MG63 (cell line): ENCODE measurements at places on chromosomes 7 and 10. TPM values are rescaled to one million over a fixed set of nuclear protein-coding genes. Genes with fewer than 3 reads are reported as not detected.
A peak's percentile ranks its signal among the peaks of the same experiment; 100 is the strongest.

Gene FXYD4
- total RNA-seq, result not detected in 2 replicates

GRCh38 chr10:47330366-47330765 lies 8.1 kb downstream of the GDF2 start:
- no peak for DNase-seq

GRCh38 chr7:55420530-55420929 lies 55.4 kb downstream of the LANCL2 start:
- no peak for DNase-seq

- DNase-seq, result no peak
These were observed 5.7 kb upstream of the LMOD2 start for GRCh38 chr7:123649964-123650363.

DNA sequence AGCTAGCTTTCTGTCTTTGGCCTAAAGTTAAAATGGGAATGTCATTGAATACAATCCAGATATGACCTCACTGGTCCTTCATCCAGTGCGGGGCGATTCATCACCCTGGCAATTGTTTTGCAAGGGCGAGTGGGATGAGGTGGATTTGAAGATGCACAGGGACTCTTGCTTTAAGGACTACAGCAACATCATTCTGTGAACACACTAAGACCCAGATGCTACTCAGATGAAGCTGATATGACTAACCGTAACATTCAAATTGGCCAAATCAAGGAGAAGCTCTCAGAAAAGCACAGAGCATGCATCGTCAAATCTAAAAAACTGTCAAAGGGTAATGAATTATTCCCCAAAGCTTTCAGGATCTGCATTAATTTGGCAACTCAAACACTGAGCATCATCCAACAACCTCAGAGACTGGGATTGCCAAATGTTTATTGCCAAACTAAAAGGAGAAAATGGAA lies 12.8 kb downstream of the CPA1 start:
- peak; percentile 64 for DNase-seq

DNA sequence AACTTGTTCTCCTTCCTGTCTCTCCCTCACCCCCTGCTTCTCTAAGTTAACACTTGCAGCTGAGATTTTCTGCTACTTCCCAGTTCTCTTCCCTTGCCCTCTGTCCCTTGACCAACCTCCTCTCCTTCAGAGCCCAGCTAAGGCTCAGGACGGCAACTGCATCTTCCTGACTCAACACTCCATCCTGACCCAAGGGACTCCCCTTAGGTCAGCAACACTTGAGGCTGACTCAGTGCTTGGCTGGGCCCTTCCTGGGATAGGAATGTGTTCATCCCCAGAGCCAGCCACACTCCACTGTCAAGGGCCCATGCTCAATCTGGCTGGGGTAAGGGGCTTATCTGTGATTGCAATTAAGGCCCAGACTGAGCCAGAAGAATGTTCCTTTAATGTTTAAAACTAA lies 3.4 kb downstream of the CALHM2 start:
- DNase-seq, result peak; percentile 82

GRCh38 chr10:110487411-110488331 lies 10.0 kb upstream of the DUSP5 start:
- DNase-seq, result no peak

- DNase-seq, result peak; percentile 54
These were observed 107.3 kb downstream of the ZMIZ1 start for GRCh38 chr10:79176052-79176501.
